ENCODE measurements at places on chromosomes 13 and 19.
A peak's percentile ranks its signal among the peaks of the same experiment; 100 is the strongest.

DNA sequence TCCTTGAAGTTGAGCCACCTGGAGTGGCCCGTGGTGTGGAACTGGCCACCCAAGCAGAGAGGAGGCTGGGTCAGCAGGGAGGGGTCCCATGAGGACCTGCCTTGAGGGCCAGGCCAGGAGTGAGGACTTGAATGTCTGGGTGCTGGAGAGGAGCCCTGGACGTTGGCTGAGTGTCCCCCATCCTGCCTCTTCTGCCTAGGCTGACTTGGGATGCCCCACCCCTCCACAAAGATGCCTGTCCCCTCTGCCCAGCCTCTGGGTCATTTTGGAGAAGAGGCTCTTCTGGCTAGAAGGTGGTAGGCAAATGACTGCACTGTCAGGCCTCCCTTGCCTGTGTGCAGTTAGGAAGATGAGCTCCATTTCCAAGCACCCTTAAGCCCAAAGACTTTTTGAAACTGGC is 1.7 kb downstream of the SSBP4 start:
- DNase-seq = no peak
- no peak overlapping the region for H3K27ac ChIP-seq
- H3K27me3 ChIP-seq = peaks cover 32% of the 10 kb centered on the region

- peaks cover 28% of the 10 kb centered on the region for H3K36me3 ChIP-seq
- no peak overlapping the region for H3K27ac ChIP-seq
- H3K27me3 ChIP-seq = no peaks in the 10 kb centered on the region
Observed at GRCh38 chr13:99315186-99315585, 8.0 kb upstream of the GPR183 start.

DNA sequence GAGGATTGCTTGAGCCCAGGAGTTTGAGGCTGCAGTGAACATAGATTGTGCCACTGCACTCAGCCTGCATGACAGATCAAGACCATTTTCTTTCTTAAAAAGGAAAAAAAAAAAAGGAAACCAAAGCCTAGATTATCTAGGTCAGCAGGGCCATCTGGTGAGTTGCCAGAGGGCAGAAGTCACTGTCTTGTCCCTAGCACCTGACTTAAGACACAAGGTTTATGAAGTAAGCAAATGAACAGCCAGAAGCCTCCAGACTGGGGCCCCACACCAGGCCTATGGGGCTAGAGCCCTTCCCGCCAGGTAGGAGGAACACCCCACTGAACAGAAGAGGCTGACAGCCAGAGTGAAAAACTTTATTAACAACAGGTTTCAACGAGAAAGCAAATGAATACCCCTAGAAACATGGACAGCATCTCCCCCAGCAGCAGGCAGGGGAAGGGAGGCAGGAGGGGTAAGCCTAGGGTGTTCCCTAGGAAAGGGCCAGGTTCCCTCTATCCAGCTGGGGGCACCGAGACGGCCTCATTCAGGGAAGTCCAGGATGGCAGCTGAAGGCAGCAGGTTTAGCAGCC is 1.2 kb downstream of the WDR83 start:
- DNase-seq = no peak
- peak overlapping the region; percentile 62 for H3K27ac ChIP-seq
- H3K4me3 ChIP-seq = peak overlapping the region; percentile 98
- H3K27me3 ChIP-seq = peaks cover 3% of the 10 kb centered on the region

GRCh38 chr13:105184201-105184600 is 1351.3 kb downstream of the EFNB2 start:
- H3K27me3 ChIP-seq = no peaks in the 10 kb centered on the region
- no peak overlapping the region for H3K4me3 ChIP-seq
- no peak for DNase-seq
- H3K4me1 ChIP-seq = no peaks in the 10 kb centered on the region
- no peaks in the 10 kb centered on the region for H3K36me3 ChIP-seq

DNA sequence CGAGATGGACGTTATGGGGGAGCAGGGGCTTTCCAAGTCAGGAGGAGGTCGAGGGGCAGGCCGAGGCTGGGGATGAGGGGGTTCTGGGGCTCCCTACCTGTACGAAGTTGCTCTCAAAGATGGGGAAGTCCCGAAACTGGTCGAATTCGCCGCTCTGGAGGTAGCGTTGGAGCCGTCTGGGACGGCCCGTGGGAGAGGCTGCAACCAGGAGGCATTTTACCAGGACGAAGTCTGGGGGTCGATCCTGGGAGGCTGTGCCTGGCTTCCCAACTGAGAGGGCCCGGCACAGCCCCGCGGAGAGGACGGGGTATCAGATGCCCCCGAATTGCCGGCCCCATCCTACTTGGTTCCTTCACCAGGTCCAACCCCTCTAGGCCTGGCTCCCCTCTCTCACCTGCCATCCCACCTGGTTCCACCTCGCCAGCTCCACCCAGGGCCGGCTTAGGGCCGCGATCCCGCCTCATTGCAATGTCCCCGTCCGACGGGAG is 527 bp upstream of the EMC10 start:
- H3K4me1 ChIP-seq = peaks cover 14% of the 10 kb centered on the region
- H3K4me3 ChIP-seq = peak overlapping the region; percentile 97
- no peak for DNase-seq
- H3K27ac ChIP-seq = peak overlapping the region; percentile 27

DNA sequence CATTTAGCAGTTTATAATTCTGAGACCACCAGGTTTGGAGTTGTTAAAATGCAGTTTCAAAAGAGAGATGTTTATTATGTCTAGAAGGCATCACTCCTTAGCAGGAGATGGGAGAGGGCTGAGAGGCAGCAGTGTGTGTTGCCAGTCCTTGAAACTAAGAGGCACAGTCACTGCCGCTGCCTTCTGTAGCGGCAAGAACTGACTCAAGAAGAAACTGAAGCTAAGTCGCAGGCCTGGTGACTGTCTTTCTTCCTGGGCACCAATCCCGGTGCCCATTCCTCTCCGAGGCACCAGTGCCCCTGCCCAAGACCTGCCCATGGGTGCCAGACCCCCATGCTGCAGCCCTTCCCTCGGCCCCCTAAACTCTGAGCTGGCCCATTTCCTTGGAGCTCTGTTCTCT is 20.1 kb downstream of the N4BP2L1 start:
- peaks cover 46% of the 10 kb centered on the region for H3K4me1 ChIP-seq
- no peak overlapping the region for H3K4me3 ChIP-seq
- H3K27me3 ChIP-seq = peaks cover 3% of the 10 kb centered on the region
- no peaks in the 10 kb centered on the region for H3K36me3 ChIP-seq

- no peaks in the 10 kb centered on the region for H3K27me3 ChIP-seq
- no peak for DNase-seq
- no peak overlapping the region for H3K27ac ChIP-seq
- H3K4me1 ChIP-seq = no peaks in the 10 kb centered on the region
- no peaks in the 10 kb centered on the region for H3K36me3 ChIP-seq
Observed at GRCh38 chr13:87355451-87355850, 315.7 kb upstream of the SLITRK5 start.

DNA sequence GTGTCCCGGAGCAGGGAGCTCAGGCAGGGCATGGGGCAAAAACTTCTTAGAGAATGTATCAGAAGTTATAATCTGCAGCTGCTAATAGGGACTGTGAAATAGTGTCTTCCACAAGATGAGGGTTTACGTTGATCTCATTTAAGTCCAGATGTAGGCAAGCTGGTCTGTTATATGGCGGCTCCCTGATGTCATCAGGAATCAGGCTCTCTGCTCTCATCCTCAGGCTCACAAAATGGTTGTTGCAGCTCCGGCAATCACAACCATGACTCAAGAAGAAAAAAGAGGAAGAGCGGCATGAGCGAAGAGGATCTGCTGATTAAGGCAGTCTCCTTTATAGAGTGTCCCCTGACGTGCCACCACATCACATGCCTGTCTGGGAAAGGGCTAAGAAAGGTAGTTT is 191.3 kb downstream of the KLF5 start:
- H3K27ac ChIP-seq = no peak overlapping the region
- DNase-seq = no peak
- H3K4me3 ChIP-seq = no peak overlapping the region
- H3K36me3 ChIP-seq = no peaks in the 10 kb centered on the region

DNA sequence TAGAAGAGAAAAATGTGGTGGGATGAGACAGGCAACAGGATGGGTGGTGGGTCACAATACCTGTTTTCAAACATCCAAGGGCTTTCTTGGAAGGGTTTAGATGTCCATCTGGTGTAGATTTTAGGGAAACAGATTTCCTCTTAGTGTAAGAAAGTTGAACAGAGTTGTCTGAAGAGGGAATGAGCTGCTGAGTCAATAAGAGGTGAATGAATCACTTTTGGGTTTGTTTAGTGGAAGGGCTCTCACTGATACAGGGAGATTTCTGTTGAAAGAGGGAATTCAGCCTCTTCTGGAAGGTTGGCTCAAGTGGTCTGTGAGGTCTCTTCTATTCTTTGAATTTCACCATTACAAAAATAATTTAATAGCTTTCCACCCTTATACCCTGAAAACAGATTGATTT is 54.6 kb downstream of the LACC1 start:
- DNase-seq = no peak
- peaks cover 2% of the 10 kb centered on the region for H3K36me3 ChIP-seq
- no peak overlapping the region for H3K27ac ChIP-seq
- peaks cover 3% of the 10 kb centered on the region for H3K4me1 ChIP-seq

GRCh38 chr19:30969591-30969990 is 379.6 kb downstream of the TSHZ3 start:
- no peaks in the 10 kb centered on the region for H3K36me3 ChIP-seq
- H3K27me3 ChIP-seq = peaks cover 2% of the 10 kb centered on the region
- DNase-seq = no peak
- no peaks in the 10 kb centered on the region for H3K4me1 ChIP-seq
- no peak overlapping the region for H3K4me3 ChIP-seq

DNA sequence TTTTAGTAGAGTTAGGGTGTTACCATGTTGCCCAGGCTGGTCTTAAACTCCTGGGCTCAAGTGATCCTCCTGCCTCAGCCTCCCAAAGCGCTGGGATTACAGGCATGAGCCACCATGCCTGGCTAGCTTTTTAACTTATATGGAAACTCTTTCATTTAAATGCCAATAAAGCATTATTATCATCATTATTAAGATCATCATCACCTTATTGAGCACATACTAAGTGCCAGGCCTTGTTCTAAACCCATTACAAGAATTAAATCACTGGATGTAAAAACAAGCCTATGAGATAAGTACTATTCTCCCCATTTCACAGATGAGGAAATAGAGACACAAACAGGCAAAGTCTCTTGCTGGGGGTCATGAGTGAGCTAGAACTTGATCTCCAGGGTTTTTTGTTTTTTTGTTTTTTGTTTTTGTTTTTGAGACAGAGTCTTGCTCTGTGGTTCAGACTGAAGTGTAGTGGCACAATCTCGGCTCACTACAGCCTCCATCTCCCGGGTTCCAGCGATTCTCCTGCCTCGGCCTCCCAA is 1.3 kb downstream of the GMFG start:
- H3K27me3 ChIP-seq = peaks cover 10% of the 10 kb centered on the region
- no peak for DNase-seq

- peaks cover 4% of the 10 kb centered on the region for H3K36me3 ChIP-seq
- no peak overlapping the region for H3K4me3 ChIP-seq
- no peak for DNase-seq
- no peaks in the 10 kb centered on the region for H3K27me3 ChIP-seq
- H3K4me1 ChIP-seq = peaks cover 36% of the 10 kb centered on the region
Observed at GRCh38 chr13:111174377-111175114, 59.4 kb downstream of the ARHGEF7 start.

GRCh38 chr19:50790922-50791467 is 780 bp downstream of the ACP4 start:
- peaks cover 43% of the 10 kb centered on the region for H3K27me3 ChIP-seq
- H3K4me1 ChIP-seq = peaks cover 20% of the 10 kb centered on the region
- peaks cover 6% of the 10 kb centered on the region for H3K36me3 ChIP-seq
- H3K4me3 ChIP-seq = peak overlapping the region; percentile 75
- no peak for DNase-seq

DNA sequence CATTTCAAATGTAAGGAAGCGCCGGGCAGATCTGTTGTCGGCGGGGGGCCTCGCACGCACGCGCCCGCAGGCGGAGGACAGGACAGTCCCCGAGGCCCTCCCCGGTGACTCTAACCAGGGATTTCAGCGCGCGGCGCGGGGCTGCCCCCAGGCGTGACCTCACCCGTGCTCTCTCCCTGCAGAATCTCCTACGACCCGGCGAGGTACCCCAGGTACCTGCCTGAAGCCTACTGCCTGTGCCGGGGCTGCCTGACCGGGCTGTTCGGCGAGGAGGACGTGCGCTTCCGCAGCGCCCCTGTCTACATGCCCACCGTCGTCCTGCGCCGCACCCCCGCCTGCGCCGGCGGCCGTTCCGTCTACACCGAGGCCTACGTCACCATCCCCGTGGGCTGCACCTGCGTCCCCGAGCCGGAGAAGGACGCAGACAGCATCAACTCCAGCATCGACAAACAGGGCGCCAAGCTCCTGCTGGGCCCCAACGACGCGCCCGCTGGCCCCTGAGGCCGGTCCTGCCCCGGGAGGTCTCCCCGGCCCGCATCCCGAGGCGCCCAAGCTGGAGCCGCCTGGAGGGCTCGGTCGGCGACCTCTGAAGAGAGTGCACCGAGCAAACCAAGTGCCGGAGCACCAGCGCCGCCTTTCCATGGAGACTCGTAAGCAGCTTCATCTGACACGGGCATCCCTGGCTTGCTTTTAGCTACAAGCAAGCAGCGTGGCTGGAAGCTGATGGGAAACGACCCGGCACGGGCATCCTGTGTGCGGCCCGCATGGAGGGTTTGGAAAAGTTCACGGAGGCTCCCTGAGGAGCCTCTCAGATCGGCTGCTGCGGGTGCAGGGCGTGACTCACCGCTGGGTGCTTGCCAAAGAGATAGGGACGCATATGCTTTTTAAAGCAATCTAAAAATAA is 18.2 kb downstream of the IL17D start:
- no peak for DNase-seq
- H3K27me3 ChIP-seq = peaks cover 13% of the 10 kb centered on the region
- H3K36me3 ChIP-seq = peaks cover 3% of the 10 kb centered on the region
- peaks cover 8% of the 10 kb centered on the region for H3K4me1 ChIP-seq

GRCh38 chr19:1257475-1258162 is 9.2 kb downstream of the MIDN start:
- H3K27ac ChIP-seq = no peak overlapping the region
- H3K4me3 ChIP-seq = peak overlapping the region; percentile 86
- no peak for DNase-seq
- peaks cover 43% of the 10 kb centered on the region for H3K4me1 ChIP-seq
- peaks cover 26% of the 10 kb centered on the region for H3K27me3 ChIP-seq
- peaks cover 9% of the 10 kb centered on the region for H3K36me3 ChIP-seq

GRCh38 chr13:110644892-110645521 is 29.7 kb downstream of the NAXD start:
- no peaks in the 10 kb centered on the region for H3K27me3 ChIP-seq
- peaks cover 22% of the 10 kb centered on the region for H3K4me1 ChIP-seq
- no peaks in the 10 kb centered on the region for H3K36me3 ChIP-seq
- no peak overlapping the region for H3K4me3 ChIP-seq
- H3K27ac ChIP-seq = peak overlapping the region; percentile 27
